A673 (cell line): ENCODE measurements at places on chromosomes 1 and 21. TPM values are rescaled to one million over a fixed set of nuclear protein-coding genes. Genes with fewer than 3 reads are reported as not detected.
A peak's percentile ranks its signal among the peaks of the same experiment; 100 is the strongest.

- no peak for DNase-seq
Observed at GRCh38 chr1:2328676-2329455, 62.5 kb downstream of the MORN1 start.

- no peak for DNase-seq
Observed at GRCh38 chr1:19817160-19817559, 2.1 kb upstream of the RNF186 start.

GRCh38 chr1:177890479-177890878 is 79.4 kb downstream of the SEC16B start:
- no peak for DNase-seq

GRCh38 chr1:40183055-40183710 is 22.0 kb downstream of the RLF start:
- DNase-seq, result peak; percentile 56

GRCh38 chr1:47104816-47105215 is 32.4 kb upstream of the CYP4A22 start:
- DNase-seq, result no peak

Gene CFHR5
- not detected in 2 replicates for total RNA-seq

Gene RPE65
- total RNA-seq, result not detected in 2 replicates

DNA sequence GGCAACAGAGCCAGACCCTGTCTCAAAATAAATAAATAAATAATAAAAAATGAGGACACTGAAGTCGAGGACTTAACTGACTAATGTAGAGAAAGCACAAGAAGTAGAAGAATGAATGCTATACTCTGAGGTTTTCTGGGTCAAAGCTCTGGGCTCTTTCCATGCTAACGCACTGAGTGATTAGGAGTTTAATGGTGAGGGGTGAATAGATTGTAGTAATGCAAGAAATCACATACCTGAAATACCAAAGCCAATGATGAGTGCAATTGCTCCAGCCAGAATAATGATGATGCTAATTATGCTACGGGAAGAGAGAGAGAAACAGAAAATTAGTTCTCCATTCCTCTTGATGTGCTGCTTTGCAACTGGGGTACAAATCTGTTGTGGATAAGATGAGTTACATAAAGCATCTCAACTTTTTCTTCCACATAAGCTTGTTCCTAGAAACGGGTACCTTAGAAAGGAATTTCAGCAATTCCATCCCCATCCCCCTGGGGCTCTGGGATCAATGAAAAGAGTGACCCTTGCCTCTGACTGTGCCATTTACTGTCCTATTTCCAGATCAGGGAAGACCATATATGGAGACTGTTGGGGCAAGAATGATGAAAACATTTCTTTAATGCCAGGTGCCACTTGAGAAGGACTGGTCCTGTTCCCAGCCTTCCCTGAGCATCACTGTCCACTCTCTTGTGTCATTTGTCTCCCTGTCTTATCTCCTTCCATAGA is 40.7 kb downstream of the VTCN1 start:
- DNase-seq, result no peak

DNA sequence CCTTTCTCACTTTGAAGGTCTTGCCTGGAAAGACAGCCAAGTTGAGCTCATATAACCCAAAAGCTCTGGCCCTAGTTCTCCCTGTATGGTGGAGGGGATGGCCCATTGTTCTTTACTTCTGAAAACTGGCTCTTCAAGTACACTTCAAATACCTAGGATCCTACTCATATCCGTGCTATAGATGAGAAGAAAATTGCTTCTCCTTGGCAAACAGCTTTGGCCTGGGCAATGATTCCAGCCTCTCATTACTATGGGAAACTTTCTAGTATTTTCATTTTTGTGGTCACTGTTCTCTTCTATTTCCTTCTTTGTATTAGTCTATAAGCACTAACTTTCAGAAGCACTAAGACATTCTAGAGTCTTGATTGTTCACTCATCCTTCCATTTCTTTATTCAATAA is 53.7 kb downstream of the ZNF697 start:
- no peak for DNase-seq

Gene SLC37A1
- 11.2 and 11.9 TPM in 2 replicates for total RNA-seq

Gene MINDY1
- total RNA-seq, result 11.6 and 16.9 TPM in 2 replicates

Gene NKAIN1
- 1.4 and 5.4 TPM in 2 replicates for total RNA-seq

DNA sequence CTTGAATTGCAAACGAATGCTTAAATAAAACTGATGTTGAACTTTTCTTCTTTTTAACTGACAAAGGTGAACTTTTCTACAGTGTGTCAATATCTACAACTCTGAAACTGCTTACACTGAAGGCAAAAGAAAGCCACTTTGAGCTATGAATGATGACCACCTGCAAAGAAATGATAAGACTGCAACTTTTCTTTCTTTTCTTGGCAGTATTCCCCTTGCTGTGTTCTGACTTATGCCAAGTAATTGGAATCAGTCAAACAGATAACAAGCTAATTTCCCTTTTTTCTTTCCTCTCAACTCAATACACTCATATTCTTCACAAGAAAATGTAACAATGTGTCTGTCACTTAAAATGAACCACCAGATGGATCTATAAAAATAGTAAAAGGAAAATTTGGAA is 588.1 kb upstream of the BRINP3 start:
- no peak for DNase-seq

Gene TSTD1
- 1.2 and 1.3 TPM in 2 replicates for total RNA-seq
